ENCODE measurements at places on chromosomes 11 and 22. TPM values are rescaled to one million over a fixed set of nuclear protein-coding genes. Genes with fewer than 3 reads are reported as not detected.
A peak's percentile ranks its signal among the peaks of the same experiment; 100 is the strongest.

Gene LDLRAD3
- total RNA-seq = 0.21 TPM

Gene DDTL
- not detected for total RNA-seq

Gene GSTT2B
- total RNA-seq = not detected

Gene HEPHL1
- total RNA-seq = not detected

Gene CDC42EP1
- total RNA-seq = 0.21 TPM

Gene ABTB2
- total RNA-seq = 0.97 TPM

Gene PHLDA2
- total RNA-seq = 1.3 TPM

Gene TCN2
- 0.24 TPM for total RNA-seq

DNA sequence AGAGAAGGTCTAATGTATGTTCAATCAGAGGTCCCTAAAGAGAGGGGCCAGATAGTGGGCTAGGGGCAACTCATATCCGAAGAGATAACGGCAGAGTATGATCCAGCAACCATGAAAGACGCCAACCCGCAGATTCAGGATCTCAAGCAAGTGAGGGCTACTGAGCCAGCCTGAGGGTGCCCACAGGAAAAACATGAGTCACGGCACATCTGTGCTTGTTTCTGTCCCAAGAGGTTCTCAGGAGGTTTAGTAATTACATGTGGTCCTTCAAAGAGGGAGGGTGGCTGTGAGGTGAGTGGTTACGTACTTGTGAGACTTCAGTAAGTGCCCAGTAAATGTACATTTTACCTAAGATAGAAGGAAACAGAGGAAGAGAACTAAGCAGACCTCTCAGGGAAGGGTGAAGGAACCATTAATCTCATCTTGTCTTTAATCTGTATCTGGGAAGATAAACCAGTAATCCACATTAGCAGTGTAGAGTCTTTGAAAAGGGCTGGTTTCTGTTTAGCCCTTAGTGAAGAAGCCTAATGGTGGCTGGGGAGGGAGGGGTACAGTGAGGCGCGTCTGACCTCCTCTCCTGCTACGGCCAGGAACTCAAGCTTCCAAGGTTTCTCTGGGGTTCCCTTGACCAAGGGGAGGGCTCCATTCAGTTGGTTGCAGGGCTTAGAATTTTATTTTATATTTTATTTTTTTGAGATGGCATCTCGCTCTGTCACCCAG lies 10.2 kb downstream of the SIRT3 start:
- H3K27me3 ChIP-seq = no peaks in the 10 kb centered on the region
- no peak overlapping the region for H3K4me3 ChIP-seq
- H3K27ac ChIP-seq = peak overlapping the region; percentile 50
- peaks cover 9% of the 10 kb centered on the region for H3K4me1 ChIP-seq

- H3K27ac ChIP-seq = no peak overlapping the region
- no peak overlapping the region for H3K4me3 ChIP-seq
- peaks cover 9% of the 10 kb centered on the region for H3K36me3 ChIP-seq
- H3K27me3 ChIP-seq = no peaks in the 10 kb centered on the region
- DNase-seq = no peak
- H3K4me1 ChIP-seq = peaks cover 23% of the 10 kb centered on the region
Measured at GRCh38 chr22:37751449-37752188, 54.8 kb downstream of the TRIOBP start.

GRCh38 chr11:65502274-65502554 lies 3.4 kb downstream of the MALAT1 start:
- no peaks in the 10 kb centered on the region for H3K36me3 ChIP-seq
- H3K4me1 ChIP-seq = peaks cover 34% of the 10 kb centered on the region
- no peak for DNase-seq
- H3K27me3 ChIP-seq = no peaks in the 10 kb centered on the region
- no peak overlapping the region for H3K27ac ChIP-seq

GRCh38 chr22:23104187-23104971 lies 34.1 kb downstream of the GNAZ start:
- no peak overlapping the region for H3K4me3 ChIP-seq
- no peaks in the 10 kb centered on the region for H3K36me3 ChIP-seq
- H3K4me1 ChIP-seq = no peaks in the 10 kb centered on the region
- H3K27me3 ChIP-seq = no peaks in the 10 kb centered on the region
- DNase-seq = no peak

- peak; percentile 65 for DNase-seq
- H3K36me3 ChIP-seq = peaks cover 17% of the 10 kb centered on the region
- H3K4me1 ChIP-seq = peaks cover 23% of the 10 kb centered on the region
- peak within 1 kb of the TSS; percentile 83 for H3K4me3 ChIP-seq
- peaks cover 7% of the 10 kb centered on the region for H3K27me3 ChIP-seq
Measured at GRCh38 chr11:2376751-2377451, at the start of gene CD81. TSS of gene CD81 (plus strand) at chr11:2377310. CDS start at chr11:2377550, 240 bp downstream.

DNA sequence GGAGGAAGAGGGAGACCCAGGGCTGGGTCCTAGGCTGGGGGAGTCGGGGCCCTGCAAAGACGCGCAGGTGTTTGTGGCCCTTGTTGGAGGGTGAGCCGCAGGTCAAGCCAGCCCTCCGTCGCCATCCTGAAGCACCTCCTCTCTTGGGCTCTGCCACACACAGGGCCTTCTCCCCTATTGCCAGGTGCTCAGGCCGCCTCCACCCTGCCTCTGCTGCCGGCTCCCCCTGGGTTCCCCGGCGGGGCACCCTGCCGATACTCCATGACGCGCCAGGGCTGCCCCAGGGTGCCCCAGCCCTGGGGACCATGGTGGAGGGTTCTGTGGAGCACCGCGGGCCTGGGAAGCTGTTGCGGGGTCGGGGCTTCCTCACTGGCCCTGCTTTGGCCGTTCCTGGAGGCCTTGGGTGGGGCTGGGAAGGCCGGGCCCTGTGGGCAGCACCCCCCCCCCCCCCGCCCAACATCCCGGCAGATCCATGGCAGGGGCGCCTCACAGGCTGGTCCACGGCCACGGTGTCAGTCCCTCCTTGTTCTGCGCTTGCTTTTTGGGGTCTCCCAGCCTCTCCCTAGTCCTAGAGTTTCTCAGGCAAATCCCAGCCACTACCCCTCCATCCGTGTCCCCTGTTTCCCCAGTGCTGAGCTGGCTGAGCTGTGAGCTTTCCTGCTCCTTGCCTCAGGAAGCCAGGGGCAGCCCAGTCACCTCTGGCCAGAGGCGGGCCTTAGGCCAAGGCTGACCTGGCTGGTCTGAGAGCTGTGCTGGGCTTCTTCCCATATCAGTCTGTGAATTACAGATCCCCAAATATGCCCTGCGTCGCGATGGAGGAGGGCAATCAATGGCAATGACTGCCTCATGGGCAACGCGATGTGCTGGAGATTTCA lies 2.3 kb upstream of the ADORA2A start:
- no peak for DNase-seq
- peaks cover 60% of the 10 kb centered on the region for H3K4me1 ChIP-seq
- peak overlapping the region; percentile 93 for H3K27ac ChIP-seq
- peak overlapping the region; percentile 67 for H3K4me3 ChIP-seq

- H3K4me1 ChIP-seq = peaks cover 14% of the 10 kb centered on the region
- no peak overlapping the region for H3K4me3 ChIP-seq
- no peak for DNase-seq
- no peak overlapping the region for H3K27ac ChIP-seq
- H3K36me3 ChIP-seq = peaks cover 2% of the 10 kb centered on the region
Measured at GRCh38 chr11:367956-368413, 1.3 kb upstream of the B4GALNT4 start.

GRCh38 chr11:111001081-111001430 lies 244.5 kb upstream of the POU2AF2 start:
- H3K27me3 ChIP-seq = no peaks in the 10 kb centered on the region
- DNase-seq = no peak
- no peaks in the 10 kb centered on the region for H3K4me1 ChIP-seq
- no peaks in the 10 kb centered on the region for H3K36me3 ChIP-seq
- H3K4me3 ChIP-seq = no peak overlapping the region

GRCh38 chr11:102495161-102496042 lies 35.1 kb downstream of the MMP7 start:
- H3K36me3 ChIP-seq = no peaks in the 10 kb centered on the region
- peak; percentile 68 for DNase-seq
- no peak overlapping the region for H3K4me3 ChIP-seq
- peaks cover 27% of the 10 kb centered on the region for H3K4me1 ChIP-seq

DNA sequence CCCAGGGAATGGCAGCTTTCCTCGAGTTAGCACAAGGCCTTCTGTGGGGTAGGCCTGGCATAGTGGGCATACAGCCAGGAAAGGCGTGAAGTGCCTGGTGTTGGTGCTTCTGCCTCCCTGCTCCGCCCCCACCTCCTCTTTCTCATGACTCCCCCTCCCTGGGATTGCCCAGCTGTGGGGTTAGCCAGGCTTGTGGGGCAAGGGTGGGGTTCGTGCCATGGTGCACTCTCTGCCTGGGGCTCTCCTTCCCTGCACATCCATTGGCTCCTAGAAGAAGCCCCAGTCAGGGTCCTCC lies 236.8 kb upstream of the NCAM1 start:
- H3K27ac ChIP-seq = no peak overlapping the region
- H3K4me1 ChIP-seq = no peaks in the 10 kb centered on the region
- no peaks in the 10 kb centered on the region for H3K27me3 ChIP-seq
- DNase-seq = no peak
- no peaks in the 10 kb centered on the region for H3K36me3 ChIP-seq

DNA sequence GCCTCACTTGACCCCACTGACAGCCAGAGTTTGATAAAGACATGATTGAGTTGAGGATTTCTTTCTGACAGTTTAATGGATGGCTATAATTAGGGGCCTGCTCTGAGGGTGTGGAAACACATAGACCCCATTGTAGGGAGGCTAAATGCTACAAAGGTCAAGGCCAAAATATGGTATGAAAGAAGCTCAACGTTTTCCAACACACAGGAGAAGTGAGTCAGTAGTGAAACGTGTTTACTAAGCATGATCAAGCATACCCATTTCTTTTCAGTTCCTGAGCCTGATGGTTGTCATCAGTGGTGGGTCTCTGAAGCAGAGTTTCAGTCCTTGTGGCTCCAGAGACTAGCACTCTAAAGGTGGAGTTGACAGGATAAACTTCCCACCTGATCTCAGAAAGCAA lies 69.7 kb downstream of the SNX19 start:
- no peaks in the 10 kb centered on the region for H3K36me3 ChIP-seq
- H3K27me3 ChIP-seq = peaks cover 7% of the 10 kb centered on the region
- H3K27ac ChIP-seq = no peak overlapping the region

GRCh38 chr11:36865846-36866245 lies 267.8 kb upstream of the RAG2 start:
- H3K27me3 ChIP-seq = no peaks in the 10 kb centered on the region
- no peaks in the 10 kb centered on the region for H3K36me3 ChIP-seq
- H3K27ac ChIP-seq = no peak overlapping the region
- DNase-seq = no peak
- no peak overlapping the region for H3K4me3 ChIP-seq
- no peaks in the 10 kb centered on the region for H3K4me1 ChIP-seq

- H3K36me3 ChIP-seq = no peaks in the 10 kb centered on the region
- H3K27ac ChIP-seq = no peak overlapping the region
- H3K4me3 ChIP-seq = no peak overlapping the region
- no peak for DNase-seq
- H3K27me3 ChIP-seq = no peaks in the 10 kb centered on the region
Measured at GRCh38 chr11:26700574-26701235, 21.2 kb downstream of the SLC5A12 start.

DNA sequence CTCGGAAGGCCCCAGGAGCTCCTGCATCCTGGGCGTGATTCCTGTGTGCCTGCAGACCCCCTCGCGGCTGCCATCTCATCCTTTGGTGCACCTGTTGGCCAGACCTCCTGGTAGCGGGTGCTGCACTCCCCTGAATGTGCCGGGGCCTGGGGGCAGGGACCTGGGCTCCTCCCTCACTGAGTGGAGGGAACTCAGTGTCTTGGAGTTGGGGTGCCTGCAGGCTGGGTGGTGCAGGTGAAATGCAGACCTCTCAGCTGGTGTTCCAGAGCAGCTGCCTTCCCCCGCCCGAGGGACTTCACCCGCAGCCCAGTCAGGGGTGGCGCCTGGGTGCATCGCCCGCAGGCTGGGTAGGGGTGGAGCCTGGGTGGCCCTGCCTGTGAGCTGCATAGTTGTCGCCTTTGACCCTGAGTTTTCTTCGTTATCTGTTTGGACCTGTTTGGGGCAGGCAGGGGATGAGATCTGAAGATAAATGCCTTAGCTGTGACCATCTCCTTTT lies 31.4 kb downstream of the LRP5 start:
- DNase-seq = no peak
- peaks cover 22% of the 10 kb centered on the region for H3K36me3 ChIP-seq
- H3K4me1 ChIP-seq = peaks cover 60% of the 10 kb centered on the region
- no peak overlapping the region for H3K4me3 ChIP-seq
- no peaks in the 10 kb centered on the region for H3K27me3 ChIP-seq

GRCh38 chr11:123069908-123070821 lies 8.2 kb upstream of the HSPA8 start:
- peak overlapping the region; percentile 98 for H3K27ac ChIP-seq
- no peak for DNase-seq
- H3K4me1 ChIP-seq = peaks cover 63% of the 10 kb centered on the region
- peak overlapping the region; percentile 88 for H3K4me3 ChIP-seq

- no peak overlapping the region for H3K27ac ChIP-seq
- H3K36me3 ChIP-seq = no peaks in the 10 kb centered on the region
- H3K27me3 ChIP-seq = peaks cover 30% of the 10 kb centered on the region
Measured at GRCh38 chr11:114011443-114011842, 36.5 kb downstream of the HTR3A start.

GRCh38 chr11:116217006-116217405 lies 555.8 kb downstream of the BUD13 start:
- H3K4me1 ChIP-seq = no peaks in the 10 kb centered on the region
- no peak overlapping the region for H3K27ac ChIP-seq
- peak; percentile 21 for DNase-seq
- no peak overlapping the region for H3K4me3 ChIP-seq

DNA sequence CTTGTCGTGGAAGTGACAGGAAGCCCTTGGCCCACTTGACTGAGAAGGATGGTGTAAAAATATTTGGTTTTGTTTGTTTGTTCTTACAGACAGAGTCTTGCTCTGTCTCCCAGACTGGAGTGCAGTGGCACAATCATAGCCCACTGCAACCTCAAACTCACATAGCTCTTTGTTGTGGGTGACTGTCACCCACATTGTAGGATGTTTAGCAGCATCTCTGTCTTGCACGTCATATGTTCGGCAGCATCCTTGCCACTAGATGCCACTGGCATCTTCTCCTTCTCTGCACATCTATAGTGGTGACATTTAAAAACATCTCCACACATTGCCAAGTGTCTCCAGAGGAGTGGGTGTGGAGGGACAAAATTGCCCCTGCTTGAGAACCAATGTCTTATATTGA lies 56.8 kb downstream of the PRR5L start:
- H3K27me3 ChIP-seq = peaks cover 23% of the 10 kb centered on the region
- no peak overlapping the region for H3K4me3 ChIP-seq
- H3K4me1 ChIP-seq = peaks cover 42% of the 10 kb centered on the region

GRCh38 chr11:12472401-12473005 lies 95.1 kb downstream of the PARVA start:
- H3K36me3 ChIP-seq = no peaks in the 10 kb centered on the region
- no peak overlapping the region for H3K4me3 ChIP-seq
- H3K27ac ChIP-seq = no peak overlapping the region

- no peak overlapping the region for H3K27ac ChIP-seq
- peaks cover 21% of the 10 kb centered on the region for H3K27me3 ChIP-seq
- no peaks in the 10 kb centered on the region for H3K4me1 ChIP-seq
- no peaks in the 10 kb centered on the region for H3K36me3 ChIP-seq
Measured at GRCh38 chr11:35402751-35403660, 16.4 kb downstream of the SLC1A2 start.

DNA sequence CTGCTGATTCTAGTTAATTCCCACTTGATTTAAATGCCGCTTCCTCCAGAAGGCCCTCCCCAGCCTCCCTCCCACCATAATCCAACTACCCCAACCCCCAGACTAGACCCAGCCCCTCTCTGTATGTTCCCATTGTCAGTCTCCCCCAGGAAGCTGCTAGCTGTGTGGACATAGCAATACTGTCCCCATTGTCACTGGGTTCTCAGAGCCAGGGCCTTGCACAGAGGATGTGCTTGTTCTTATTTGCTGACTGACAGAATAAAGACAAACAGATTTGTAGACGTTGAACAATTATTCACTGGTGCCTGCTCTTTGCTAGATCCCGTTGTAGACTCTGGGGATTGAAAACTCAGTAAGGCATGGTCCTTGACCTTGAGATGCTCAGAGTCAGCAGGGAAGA lies 45.7 kb upstream of the NAV2 start:
- no peak overlapping the region for H3K4me3 ChIP-seq
- H3K27ac ChIP-seq = no peak overlapping the region
- H3K36me3 ChIP-seq = no peaks in the 10 kb centered on the region
- no peak for DNase-seq
- peaks cover 9% of the 10 kb centered on the region for H3K27me3 ChIP-seq
